Fibroblast of skin of back (primary cell): ENCODE measurements at places on chromosomes 5 and 9.

DNA sequence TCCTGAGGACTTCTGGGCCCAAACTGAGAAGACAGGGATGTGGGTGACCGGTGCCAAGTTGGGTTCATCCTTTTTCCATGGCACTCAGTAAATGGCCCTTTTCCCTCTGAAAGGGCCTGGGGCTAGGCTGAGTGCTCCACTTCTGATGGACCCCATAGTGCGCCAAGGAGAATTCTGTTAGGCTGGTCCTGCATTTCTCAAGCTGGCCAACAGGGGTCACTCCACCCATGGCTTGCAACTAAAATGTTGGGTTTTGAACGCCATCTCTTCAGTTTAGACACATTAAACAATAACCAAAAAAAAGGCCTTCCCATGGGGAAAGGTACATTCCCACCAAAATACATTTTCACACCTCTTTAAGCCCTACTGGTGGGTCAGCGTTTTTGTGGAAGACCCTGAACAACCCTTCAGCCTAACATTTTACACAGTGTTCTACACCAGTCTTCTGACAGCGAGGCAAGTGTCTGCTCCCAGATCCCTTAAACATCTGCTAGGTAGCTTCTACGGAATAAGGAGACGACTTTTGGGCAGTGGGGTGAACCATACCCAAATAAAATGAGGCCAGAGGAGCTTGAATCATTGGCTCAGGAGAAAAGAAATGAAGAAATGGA is 27.3 kb downstream of the CNTFR start:
- no peak for DNase-seq

- no peak for DNase-seq
Measured at GRCh38 chr5:94832685-94833084, 214.2 kb downstream of the SLF1 start.

DNA sequence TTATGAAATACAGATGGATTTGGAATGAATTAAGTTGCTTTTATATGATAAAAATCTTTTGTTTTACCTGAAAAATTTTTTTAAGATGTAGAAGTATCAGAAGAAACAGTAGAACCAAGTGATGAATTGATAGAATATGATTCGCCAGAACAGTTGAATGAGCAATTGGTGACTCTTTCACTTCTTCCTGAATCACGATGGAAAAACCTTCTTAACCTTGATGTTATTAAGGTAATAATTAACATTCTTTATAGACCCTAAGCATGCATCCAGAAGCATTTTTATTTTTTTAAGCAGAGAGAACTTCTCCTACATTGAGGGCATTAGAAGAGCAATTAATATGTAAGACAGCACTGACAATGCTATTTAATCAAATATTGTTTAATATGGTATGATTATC is 28.8 kb downstream of the WDR36 start:
- no peak for DNase-seq

GRCh38 chr9:114853071-114853855 is 47.4 kb upstream of the TNFSF15 start:
- no peak for DNase-seq

- peak; percentile 33 for DNase-seq
Measured at GRCh38 chr9:96219026-96219899, 82.7 kb downstream of the HSD17B3 start.

GRCh38 chr9:20996809-20997208 is 34.6 kb downstream of the HACD4 start:
- no peak for DNase-seq

DNA sequence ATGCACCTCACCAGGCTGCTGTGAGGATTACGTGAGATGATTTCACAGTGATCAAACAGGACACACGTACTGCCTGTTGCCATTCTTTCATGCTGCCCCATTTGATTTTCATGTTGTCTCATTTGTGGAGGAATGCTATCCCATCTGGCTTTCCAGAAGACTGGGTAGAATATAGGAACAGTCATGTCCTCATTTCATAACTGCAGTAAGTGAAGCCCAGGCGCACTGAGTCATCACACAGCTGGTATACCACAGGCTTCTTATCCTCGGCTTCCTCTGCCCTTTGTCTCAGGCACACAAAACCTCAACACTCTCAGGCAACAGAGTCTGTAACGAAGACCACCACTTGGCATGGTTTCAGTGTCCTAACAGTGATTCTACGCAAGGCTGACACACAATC is 62.3 kb downstream of the LHFPL2 start:
- peak; percentile 98 for DNase-seq

- no peak for DNase-seq
Measured at GRCh38 chr5:136699651-136700050, 334.3 kb upstream of the TRPC7 start.

GRCh38 chr5:177023303-177023664 is 788 bp downstream of the ZNF346 start:
- DNase-seq: no peak

DNA sequence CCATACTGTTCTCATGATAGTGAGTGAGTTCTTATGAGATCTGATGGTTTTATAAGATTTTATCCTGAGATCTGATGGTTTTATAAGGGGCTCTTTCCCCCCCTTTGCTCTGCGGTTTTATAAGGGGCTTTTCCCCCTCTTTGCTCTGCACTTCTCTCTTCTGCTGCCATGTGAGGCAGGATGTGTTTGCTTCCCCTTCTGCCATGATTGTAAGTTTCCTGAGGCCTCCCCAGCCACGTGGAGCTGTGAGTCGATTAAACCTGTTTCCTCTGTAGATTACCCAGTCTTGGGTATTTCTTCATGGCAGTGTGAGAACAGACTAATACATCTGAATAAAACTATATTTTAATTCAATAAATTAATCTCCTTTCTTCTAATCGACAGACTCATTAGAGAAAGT is 64.9 kb upstream of the ZSWIM6 start:
- DNase-seq: no peak

- DNase-seq: no peak
Measured at GRCh38 chr5:75072061-75072460, 19.7 kb upstream of the GCNT4 start.

DNA sequence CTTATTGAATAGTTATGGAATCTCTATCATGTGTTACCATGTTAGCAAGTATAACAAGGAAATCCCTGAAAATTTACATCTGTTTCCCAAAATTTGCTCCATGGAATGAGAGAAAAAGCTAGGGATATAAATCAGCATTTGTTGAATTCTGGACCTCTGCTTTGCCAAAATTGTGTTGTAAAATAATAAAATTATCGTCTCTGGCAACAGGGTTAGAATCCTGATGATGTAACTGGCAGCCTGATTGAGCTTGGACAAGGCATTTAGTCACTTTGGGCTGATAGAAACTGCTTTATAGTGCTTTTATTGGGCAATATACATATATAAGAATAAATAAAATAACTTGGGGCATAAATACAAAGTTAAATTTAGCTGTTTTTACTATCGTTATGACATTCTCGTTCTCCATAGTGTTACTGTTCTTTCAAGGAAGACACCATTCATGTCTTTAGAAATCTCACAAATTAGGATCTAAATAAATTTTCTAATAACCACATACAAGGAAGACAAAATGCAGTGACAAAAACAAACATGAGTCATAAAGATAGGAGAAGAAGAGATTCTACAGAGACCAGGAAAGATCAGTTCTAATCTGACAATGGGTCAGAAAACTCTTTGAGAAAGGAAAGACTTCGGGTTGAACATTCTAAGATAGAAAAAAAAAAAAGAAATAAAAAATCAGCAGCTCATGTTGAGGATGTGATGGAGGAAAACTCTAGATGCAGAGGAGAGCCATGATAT is 145.0 kb upstream of the CDH10 start:
- DNase-seq: no peak

- DNase-seq: peak; percentile 55
Measured at GRCh38 chr9:73081979-73082657, 69.5 kb upstream of the ANXA1 start.

DNA sequence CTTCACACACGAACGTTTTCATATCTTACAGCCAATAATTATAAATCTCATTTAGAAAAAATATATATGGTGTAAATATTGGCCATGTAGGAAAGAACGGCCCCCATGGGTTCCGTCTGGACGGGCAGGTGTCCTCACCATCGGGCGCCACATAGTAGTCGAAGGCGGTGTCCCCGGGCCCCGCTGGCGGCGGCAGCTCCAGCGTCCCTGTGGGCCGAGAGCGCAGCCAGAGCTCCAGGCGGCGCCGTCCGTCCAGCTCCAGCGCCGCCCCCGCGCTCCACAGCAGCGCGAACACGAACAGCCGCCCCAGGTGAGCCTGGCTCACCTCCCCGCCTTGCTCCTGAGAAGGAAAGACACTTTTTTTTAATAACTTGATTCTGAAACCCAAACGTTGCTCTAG is 134.6 kb downstream of the DNAH5 start:
- no peak for DNase-seq

- no peak for DNase-seq
Measured at GRCh38 chr9:101668421-101668820, 70.0 kb downstream of the GRIN3A start.

- no peak for DNase-seq
Measured at GRCh38 chr9:136140046-136140445, 21.4 kb upstream of the TMEM250 start.

- peak; percentile 93 for DNase-seq
Measured at GRCh38 chr5:36156619-36157018, 4.7 kb downstream of the SKP2 start.

DNA sequence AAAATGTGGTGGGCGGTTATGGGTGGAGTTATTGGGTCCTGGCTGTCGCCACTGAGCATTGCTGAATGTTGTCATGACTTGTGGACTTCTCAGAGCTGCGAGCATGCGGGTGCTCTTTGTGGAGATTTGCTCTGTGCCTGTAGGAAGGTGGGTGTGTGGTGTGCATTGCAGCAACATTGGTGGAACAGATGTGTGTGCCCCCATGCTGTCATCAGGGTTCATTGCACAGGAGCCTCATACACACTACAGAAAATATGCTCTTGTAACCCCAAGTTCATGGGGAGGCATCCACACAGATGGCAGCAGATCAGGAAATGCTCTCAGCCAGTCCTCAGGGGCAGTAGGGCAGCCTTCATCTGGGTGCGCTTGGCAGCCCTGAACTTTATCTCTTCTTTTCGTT is 55.9 kb upstream of the PHF2 start:
- DNase-seq: no peak

- DNase-seq: peak; percentile 40
Measured at GRCh38 chr5:175059687-175060211, 335.4 kb downstream of the MSX2 start.

DNA sequence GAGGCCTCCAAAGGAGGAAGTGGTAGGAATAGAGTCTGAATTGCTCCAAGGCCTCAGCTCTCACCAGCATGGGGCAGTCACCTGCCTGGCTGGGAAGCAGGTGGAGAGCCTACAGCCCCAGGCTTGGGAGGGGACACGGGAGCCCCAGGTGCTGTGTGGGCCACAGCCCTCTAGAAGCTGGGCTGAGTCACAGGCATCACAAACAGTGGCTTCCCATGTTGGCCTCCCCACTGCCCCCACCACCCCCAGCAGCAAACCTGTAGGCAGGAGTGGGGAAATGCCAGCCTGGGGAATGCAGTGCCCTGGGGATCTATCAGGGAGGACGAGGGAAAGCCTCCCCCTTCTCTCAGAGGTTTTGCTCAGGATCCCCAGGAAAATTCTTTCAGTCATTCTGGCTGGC is 309.6 kb downstream of the SLIT3 start:
- no peak for DNase-seq

GRCh38 chr5:56466136-56466816 is 233.1 kb upstream of the ANKRD55 start:
- DNase-seq: no peak

DNA sequence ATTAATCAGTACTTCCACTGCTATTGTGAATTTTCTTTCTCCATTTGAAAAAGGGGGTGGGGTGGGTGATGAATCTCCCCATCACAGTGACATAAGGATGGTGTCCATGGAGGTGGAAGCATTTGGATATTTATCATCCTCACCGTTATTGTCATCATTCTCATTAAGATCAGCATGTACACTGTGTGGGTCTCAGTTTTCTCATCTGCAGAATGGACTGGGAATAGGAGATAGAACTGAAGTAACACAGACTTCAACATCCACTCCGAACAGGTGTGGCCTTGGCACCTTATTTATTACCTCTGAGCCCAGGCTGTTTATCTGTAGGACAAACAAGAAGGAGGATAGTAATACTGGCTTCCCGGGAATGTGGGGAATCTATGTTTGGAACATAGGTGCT is 165.9 kb downstream of the PAPPA start:
- no peak for DNase-seq

- DNase-seq: no peak
Measured at GRCh38 chr5:15266229-15266628, 233.8 kb upstream of the FBXL7 start.

DNA sequence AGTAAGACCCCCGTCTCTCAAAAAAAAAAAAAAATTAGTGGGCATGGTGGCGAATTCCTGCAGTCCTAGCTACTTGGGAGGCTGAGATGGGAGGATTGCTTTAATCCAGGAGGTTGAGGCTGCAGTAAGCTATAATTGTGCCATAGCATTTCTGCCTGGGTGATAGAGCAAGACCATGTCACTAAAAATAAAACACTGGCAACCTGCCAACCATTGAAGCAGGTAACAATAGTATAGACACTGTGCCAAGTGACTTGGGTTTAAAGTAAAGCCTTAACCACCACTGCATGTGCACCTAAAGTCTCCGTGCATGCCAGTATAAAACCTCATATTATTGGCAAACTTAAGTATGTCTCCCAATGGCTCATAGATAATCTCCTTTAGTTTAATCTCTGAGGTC is 3.4 kb upstream of the APBA1 start:
- no peak for DNase-seq

DNA sequence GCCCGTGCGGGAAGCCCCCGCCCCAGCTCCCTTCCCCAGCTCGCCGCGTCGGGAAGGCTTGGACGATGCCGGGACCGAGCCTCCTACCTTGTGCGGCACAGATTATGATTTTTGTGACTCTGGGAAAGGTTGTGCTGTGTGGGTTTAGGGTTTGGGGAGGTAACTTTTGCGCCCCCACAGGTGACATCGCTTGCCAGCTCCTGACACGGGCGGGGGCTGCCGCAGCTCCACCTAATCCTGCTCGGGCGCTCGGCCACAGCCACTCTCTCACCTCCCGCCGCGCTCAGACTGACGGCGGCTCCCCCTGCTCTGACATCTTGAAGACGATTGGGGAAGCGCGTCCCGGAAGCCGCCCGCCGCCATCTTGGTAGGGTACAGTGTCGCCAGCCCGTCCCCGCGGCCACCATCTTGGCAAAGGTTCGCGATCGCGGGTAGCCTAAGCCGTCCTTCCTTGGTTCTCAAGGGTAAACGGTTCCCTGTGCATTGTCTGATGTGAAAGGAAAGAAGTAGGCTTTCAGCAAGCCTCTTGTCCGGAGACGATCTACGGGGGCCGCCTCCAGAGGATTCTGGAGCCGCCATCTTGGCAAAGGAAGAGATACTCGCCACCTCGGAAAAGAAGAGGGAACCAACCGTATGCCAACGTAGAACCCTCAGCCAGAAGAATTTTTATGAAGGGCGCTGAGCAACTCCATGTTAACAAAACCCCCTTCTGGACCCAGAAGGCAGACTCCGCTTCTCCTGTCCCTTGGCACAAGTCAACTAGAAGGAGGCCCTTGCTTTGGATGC is 1.8 kb upstream of the NR3C1 start:
- DNase-seq: peak; percentile 78

- DNase-seq: no peak
Measured at GRCh38 chr9:18911714-18912342, 121.2 kb downstream of the SAXO1 start.

GRCh38 chr9:101512116-101512515 is 21.5 kb upstream of the RNF20 start:
- DNase-seq: no peak

- no peak for DNase-seq
Measured at GRCh38 chr9:127445851-127446712, 5.1 kb downstream of the RPL12 start.

GRCh38 chr5:16076657-16077056 is 102.9 kb downstream of the MARCHF11 start:
- no peak for DNase-seq

- DNase-seq: peak; percentile 66
Measured at GRCh38 chr9:95131023-95131943, 186.2 kb downstream of the FANCC start.

- no peak for DNase-seq
Measured at GRCh38 chr5:152185547-152186245, 219.4 kb downstream of the NMUR2 start.
